ENCODE measurements at places on chromosomes 4 and X. TPM values are rescaled to one million over a fixed set of nuclear protein-coding genes. Genes with fewer than 3 reads are reported as not detected.

DNA sequence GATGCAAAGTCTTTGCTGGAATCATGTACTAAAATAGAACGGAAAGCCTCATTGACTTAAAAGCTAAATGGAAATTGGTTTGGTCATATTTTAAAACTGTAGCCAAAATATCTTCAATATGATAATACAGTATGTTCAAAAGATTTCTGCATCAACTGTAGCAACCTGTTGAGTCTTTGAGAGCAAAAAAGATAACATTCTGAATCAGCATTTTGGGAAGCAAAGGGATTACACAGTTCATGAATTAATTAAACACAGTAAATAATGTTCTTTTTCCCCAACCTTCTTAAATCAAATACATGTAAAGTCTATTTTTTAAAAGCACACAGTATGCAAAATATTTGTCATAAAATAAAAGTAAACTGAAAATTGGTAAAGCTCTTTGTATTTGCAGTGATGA lies 50.5 kb downstream of the DCHS2 start:
- no peak overlapping the region for H3K4me3 ChIP-seq
- H3K36me3 ChIP-seq: no peaks in the 10 kb centered on the region
- H3K4me1 ChIP-seq: no peaks in the 10 kb centered on the region
- no peak for DNase-seq
- H3K27me3 ChIP-seq: no peaks in the 10 kb centered on the region

GRCh38 chrX:63349307-63349706 lies 1.8 kb downstream of the SPIN4 start:
- H3K4me1 ChIP-seq: peaks cover 8% of the 10 kb centered on the region
- no peaks in the 10 kb centered on the region for H3K36me3 ChIP-seq
- DNase-seq: no peak
- H3K4me3 ChIP-seq: peak overlapping the region; percentile 75
- no peak overlapping the region for H3K27ac ChIP-seq
- H3K27me3 ChIP-seq: no peaks in the 10 kb centered on the region

- peaks cover 6% of the 10 kb centered on the region for H3K36me3 ChIP-seq
- H3K27ac ChIP-seq: peak overlapping the region; percentile 90
- DNase-seq: no peak
- H3K27me3 ChIP-seq: no peaks in the 10 kb centered on the region
These were observed 1.3 kb upstream of the ATP6AP1 start for GRCh38 chrX:154426916-154427770.

GRCh38 chr4:146470604-146471003 lies 51.1 kb downstream of the SLC10A7 start:
- no peaks in the 10 kb centered on the region for H3K4me1 ChIP-seq
- no peaks in the 10 kb centered on the region for H3K27me3 ChIP-seq
- no peak overlapping the region for H3K27ac ChIP-seq
- H3K36me3 ChIP-seq: no peaks in the 10 kb centered on the region
- no peak overlapping the region for H3K4me3 ChIP-seq

Gene TMPRSS11B
- total RNA-seq: not detected

DNA sequence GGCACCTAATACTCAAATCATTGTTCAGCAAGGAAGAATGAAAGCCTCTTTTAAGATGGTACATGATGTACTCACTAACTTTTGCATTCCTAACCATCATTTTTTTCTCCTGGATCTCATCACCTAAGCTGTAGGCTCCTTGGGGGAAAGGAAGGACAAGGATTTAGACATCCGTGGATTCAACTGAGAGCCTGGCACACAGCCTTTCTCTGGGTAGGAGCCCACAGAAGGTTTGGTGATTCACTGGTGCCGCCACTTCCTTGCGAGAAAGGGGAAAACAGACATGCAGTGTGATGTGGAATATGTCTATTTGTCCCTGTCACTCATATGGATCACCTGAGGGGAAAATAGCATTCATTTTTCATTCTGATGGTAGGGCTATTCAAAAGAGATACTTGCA lies 147.3 kb downstream of the PCDH7 start:
- H3K36me3 ChIP-seq: no peaks in the 10 kb centered on the region
- H3K4me1 ChIP-seq: peaks cover 57% of the 10 kb centered on the region
- H3K4me3 ChIP-seq: no peak overlapping the region
- no peak for DNase-seq
- H3K27ac ChIP-seq: no peak overlapping the region
- H3K27me3 ChIP-seq: no peaks in the 10 kb centered on the region

DNA sequence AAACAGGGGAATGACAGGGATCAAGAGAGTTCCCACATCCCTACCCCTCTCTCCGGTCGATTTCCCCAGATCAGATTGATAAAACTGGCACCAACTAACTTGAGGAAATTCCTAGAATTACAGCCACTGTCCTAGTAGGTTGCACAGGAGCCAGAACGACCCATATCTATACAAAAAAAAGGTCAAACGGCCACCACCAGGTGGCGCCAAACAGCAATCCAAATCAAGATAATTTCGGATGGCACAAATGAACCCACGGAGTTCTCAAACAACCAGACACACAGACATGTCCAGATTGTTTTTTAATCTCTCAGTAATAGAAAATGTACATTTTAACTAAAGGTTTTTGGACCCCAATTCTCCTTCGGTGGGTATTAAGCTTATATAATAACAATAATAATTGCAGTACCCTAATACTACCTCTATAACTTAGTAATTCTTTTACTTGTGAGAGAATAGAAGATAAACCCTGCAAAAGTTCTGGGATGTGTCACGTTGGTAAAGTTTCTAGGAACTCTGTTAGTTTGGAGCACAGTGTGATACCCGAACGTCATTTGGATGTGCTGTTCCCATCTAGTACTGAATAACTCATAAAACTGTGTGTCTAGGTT lies 212.6 kb downstream of the SPOCK3 start:
- H3K27me3 ChIP-seq: no peaks in the 10 kb centered on the region
- DNase-seq: peak; percentile 45
- H3K4me1 ChIP-seq: no peaks in the 10 kb centered on the region

DNA sequence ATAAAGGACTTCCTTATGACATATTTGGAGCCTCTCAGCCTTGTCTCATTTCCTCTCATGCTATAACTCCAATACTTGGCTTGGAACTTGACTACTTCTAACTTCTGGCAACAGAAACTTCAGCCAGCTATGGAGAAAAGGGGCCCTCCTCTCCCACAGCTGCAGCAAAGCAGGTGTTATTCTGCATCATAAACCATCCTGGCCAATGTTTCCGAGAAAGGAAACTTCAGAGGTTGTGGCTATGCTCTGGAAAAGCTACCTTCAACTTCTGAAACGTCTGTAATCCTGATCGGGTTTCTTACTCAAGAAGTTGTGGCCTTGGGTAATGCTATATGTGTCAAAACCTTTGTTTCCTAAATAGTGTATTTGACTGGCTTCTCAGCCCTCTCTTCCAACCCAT lies 109.5 kb upstream of the CDX4 start:
- no peak overlapping the region for H3K4me3 ChIP-seq
- DNase-seq: no peak

DNA sequence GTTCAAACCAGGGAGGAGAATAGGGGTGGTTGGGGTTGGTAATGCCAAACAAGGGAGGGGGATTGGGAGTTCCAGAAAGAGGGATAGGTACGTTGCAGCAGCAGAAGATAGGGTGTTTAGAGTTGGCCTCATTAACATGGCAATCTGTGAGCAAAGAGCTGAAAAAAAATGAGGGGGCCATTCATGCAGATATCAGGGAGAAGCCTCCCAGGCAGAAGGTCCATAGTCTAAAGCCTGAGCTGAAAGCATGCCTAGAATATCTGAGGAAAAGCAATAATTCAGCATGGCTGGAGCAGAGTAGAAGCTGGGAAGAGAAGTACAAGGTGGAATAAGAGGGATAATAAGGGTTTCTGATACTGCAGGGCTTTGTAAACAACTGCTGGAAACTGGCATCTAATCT lies 550.9 kb upstream of the LCORL start:
- no peaks in the 10 kb centered on the region for H3K4me1 ChIP-seq
- H3K27me3 ChIP-seq: no peaks in the 10 kb centered on the region
- DNase-seq: no peak
- no peak overlapping the region for H3K4me3 ChIP-seq
- no peaks in the 10 kb centered on the region for H3K36me3 ChIP-seq

GRCh38 chr4:73711989-73712388 lies 28.4 kb upstream of the CXCL8 start:
- peaks cover 13% of the 10 kb centered on the region for H3K4me1 ChIP-seq
- no peak overlapping the region for H3K27ac ChIP-seq
- no peak overlapping the region for H3K4me3 ChIP-seq
- H3K27me3 ChIP-seq: no peaks in the 10 kb centered on the region
- H3K36me3 ChIP-seq: no peaks in the 10 kb centered on the region
- no peak for DNase-seq

DNA sequence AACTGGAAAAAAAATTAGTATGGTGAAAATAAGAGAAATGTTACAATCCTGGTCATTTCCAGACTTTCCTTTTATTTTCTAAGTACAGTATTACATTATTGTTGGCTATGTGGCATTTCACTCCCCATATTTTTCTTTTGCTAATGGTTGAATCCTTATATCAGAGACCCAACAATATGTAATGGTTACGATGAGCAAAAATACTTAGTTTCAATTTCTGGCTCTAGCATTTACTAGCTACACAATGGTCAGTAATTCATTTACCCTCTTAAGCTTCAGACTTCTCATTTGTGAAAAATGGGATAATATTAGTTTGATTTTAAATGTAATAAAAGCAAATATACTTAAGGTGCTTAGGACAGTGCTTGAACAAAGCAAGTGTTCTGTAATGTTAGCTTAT lies 942.9 kb upstream of the PABPC4L start:
- H3K27me3 ChIP-seq: no peaks in the 10 kb centered on the region
- no peaks in the 10 kb centered on the region for H3K4me1 ChIP-seq
- H3K27ac ChIP-seq: no peak overlapping the region
- DNase-seq: no peak

GRCh38 chr4:138192113-138192512 lies 50.0 kb downstream of the SLC7A11 start:
- no peaks in the 10 kb centered on the region for H3K36me3 ChIP-seq
- DNase-seq: no peak
- peaks cover 15% of the 10 kb centered on the region for H3K4me1 ChIP-seq
- H3K4me3 ChIP-seq: no peak overlapping the region
- H3K27me3 ChIP-seq: no peaks in the 10 kb centered on the region

DNA sequence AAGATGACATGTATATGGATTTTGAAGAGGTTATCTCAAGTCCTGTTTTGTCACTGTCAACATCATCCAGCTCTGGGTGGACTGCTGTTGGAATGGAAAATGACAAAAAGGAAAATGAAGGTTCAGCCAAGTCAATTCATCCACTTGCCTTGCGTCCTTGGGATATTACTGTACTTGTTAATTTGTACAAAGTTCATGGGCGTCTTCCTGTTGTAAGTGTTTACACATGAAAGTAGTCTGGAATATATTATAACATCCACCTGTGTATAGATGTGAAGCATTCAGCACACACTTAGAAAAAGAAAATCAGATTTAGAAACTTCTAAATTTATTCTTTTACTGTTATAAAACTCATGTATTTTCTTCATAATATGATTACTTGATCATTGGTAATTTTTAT lies 67.2 kb downstream of the BLTP1 start:
- peaks cover 21% of the 10 kb centered on the region for H3K36me3 ChIP-seq
- H3K27ac ChIP-seq: no peak overlapping the region
- H3K4me3 ChIP-seq: no peak overlapping the region

Gene PCSK1N
- not detected for total RNA-seq

Gene RPL36A
- 86.9 TPM for total RNA-seq

GRCh38 chr4:38164346-38164745 lies 204.1 kb downstream of the PTTG2 start:
- DNase-seq: no peak
- H3K36me3 ChIP-seq: no peaks in the 10 kb centered on the region
- H3K27ac ChIP-seq: no peak overlapping the region
- no peaks in the 10 kb centered on the region for H3K27me3 ChIP-seq
- H3K4me3 ChIP-seq: no peak overlapping the region

Gene GABRG1
- not detected for total RNA-seq

Gene IL1RAPL2
- total RNA-seq: not detected
